D721Med (cell line): ENCODE measurements at places on chromosomes 1 and 21.

DNA sequence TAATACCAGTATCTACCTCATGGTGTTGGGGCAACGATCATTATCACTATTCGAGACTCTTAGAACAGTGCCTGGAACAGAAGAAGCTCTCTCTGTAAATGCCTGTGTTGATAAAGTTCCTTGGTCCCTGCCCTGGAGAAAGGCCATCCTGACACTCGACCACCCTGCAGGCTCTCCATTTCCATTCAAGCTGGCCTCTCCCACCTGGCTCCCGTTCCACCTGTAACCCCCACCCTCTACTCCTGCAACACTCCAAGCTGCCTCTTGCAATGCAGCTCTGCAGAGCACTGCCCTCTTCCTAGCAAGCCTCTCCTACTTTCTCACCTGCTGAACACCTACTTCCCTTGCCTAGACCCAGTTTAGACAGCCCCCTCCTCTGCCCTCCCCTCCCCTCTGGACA lies 6.1 kb downstream of the SPOCD1 start:
- DNase-seq, result no peak

- DNase-seq, result no peak
Measured at GRCh38 chr1:159211331-159212136, 6.9 kb downstream of the ACKR1 start.

DNA sequence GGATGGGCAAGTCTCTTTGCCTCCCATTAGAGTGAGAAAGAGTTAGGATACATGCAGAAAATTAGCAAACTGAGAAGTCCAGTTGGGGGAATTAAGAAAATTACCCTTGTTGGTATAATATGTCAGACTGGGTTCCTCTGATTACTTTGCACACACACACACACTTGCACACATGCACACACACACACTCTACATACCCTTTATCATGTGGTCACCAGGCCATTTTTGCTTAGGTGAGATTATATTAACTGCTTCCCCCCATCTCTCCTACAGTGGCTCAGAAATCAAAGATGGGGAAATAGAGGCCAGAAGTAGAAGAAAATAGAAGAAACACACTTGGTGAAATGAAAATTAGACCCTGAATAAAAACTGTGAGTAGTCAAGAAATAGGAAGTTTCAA lies 917 bp upstream of the LIX1L start:
- DNase-seq, result no peak

GRCh38 chr1:67850151-67850551 lies 16.9 kb upstream of the GNG12 start:
- no peak for DNase-seq

DNA sequence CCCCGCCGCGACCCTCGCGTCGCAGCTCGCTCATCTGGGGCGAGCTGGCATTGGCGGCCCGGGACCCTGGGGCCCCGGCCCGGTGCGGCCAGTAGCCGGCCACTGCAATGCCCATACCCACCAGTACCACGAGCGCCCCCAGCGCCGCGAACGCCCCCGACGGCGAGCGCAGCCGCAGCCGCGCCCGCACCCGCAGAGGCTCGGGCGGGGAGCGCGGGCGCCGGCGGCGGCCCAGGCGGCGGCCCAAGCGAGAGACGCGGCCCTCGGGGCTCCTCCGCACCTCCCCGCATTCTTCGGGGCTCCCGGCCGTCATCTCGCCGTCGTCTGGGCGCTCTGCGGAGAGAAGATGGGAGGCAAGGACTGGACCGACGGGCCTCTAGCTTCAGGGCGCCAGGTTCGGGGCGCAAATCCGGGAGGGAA lies 2.2 kb downstream of the TMEM200B start:
- no peak for DNase-seq

DNA sequence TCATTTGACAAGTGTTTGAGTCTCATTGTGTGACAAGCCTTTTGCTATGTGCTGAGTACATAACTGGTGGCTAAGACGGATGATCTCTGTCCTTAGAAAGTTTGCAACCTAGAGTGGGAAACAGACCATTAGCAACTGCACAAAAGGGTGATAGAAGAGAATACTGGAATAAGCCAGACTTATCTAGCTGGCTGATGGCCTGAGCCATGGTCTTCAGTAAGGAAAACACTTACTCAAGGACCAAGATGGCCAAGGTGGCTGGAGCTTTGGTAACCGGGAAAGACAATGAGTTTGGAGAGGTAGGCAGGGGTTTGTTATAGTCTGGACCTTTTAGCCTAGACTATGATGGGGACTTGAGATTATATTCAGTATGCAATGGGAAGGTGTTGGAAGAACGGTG lies 1.6 kb upstream of the TAF12 start:
- no peak for DNase-seq

GRCh38 chr1:116508085-116508983 lies 62.5 kb downstream of the CD58 start:
- no peak for DNase-seq

DNA sequence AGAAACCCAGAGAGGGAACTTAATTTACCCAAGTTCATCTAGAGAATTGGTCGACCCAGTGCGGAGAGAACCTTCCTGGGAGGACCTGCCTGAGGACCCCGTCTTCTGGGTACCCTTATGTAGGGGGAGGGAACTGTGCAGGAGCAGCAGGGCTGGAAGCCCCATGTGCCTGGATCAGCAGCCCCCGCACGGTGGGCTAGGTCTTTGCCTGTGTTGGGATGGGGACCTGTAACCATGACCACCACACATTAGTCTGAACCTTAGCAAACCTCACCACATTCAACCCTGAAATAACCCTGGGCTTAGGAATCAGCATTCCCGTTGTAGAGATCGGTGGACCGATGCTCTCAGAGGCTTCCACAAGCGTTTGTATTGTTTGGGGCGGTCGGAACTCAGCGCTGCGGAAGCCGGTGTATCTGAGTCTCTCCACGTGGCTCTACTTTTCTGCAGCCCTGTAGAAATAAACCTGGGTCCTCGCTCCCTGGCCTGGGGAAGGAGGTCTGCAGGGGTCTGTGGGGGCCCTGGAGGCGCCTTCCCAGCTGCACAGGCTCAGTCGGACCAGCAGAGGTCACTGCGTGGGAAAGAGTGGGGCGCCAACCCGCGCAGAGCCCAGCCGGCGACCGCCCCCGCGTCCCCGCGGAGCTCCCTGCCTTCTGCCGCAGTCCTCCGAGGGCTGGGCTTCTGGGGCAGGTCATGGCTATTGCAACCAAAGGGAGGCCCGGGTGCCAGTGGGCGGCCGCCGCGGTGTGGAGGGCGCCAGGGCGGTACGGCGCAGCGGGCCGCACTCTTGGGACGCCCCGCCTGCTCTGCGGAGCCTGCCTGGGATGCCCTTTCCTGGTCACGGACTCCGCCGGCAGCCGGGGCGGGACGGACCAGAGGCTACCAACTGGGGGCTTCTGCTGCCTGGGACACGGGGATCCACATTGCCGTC lies 36.2 kb upstream of the KCNA10 start:
- no peak for DNase-seq

DNA sequence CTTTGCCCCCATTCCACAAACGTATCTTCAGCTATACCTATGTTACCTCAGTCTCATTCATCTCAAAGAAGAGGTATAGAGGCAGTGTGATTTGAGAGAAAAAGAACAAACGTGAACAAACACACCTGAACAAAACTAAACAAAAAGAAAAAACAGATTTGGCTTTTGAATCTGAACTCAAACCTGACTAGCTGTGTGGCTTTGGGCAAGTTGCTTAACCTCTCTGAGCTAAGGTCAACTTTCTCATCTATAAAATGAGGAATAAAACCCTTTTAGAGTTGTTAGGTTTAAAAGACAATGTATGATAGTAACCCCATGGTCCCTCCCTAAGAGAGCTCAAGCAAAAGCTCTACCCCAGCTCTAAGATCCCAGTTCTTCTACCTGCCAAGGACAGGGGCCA lies 73.5 kb downstream of the ZNF648 start:
- DNase-seq, result no peak

DNA sequence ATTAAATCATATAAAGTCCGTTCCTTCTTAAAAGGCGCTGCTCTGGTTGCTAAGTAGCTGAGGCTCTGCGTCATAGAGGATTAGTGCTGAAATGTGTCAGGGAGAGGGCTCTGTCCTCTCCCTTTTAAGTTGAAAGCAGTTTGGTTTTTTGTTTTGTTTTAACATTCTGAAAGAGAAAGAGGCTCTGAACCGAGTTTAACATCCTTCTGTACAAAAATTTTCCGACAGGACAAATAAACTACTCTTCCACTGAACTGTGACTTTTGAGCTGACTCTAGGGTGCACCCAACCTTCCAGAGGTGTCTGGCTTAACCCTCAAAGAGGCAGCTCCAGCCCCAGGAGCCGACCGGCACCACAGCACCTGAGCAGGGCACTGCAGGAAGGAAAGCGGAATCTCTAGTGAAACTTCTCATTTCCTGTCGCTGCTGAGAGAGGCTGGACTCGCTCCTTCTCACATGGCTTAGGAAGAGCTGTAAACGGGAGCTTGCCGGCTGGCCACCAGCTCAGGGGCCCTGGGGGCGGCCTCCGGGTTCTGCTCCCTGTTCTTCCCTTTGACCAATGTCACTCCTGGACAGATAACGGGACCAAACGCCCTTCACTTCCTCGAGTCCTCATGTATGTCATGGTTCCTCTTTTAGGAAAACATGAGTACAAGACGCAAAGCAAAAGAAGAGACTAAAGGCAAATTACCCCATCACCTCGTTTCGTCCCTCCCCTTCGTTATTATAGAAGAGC lies 1.2 kb downstream of the VAV3 start:
- no peak for DNase-seq

- no peak for DNase-seq
Measured at GRCh38 chr1:81408419-81408818, 392.3 kb upstream of the ADGRL2 start.

DNA sequence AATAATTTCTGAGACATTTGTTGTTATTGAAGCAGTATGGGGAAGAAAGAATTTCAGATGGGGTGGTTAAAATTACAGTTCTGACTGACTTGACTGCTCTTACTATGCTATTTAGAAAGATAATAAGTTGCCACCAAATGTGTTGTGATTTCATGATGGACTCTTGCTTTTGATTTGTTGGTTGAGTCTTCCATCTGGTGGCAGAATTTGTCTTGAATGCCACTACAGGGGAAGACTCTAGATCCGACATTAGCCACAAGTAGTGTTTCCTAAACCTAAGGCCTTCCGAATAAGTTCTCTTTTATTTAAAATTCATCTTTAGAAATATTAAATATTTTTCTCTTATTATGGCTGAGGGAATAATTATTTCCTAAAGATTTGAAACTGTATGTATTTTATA lies 190.9 kb upstream of the ADGRL4 start:
- DNase-seq, result no peak

DNA sequence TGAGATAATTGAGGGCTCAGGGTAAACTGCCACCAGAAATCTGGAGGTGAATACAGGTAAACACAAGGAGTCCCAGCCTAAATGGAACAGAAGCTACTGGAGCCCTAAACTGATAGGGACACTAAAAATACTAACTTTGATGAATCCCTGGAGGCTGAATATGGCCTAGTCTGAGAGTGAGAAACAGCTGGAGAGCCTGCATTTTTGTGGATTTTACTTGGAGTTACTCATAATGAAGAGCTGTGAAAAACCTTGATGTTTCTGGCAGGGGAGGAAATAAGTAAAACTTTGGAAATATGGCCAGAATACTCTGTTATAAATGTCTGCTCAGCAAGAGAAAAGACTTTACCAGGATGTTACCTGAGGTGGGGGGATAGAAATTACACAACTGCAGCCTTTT lies 164.4 kb downstream of the LIPI start:
- no peak for DNase-seq

- DNase-seq, result peak; percentile 92
Measured at GRCh38 chr1:212665241-212666115, 34.2 kb downstream of the BATF3 start.

DNA sequence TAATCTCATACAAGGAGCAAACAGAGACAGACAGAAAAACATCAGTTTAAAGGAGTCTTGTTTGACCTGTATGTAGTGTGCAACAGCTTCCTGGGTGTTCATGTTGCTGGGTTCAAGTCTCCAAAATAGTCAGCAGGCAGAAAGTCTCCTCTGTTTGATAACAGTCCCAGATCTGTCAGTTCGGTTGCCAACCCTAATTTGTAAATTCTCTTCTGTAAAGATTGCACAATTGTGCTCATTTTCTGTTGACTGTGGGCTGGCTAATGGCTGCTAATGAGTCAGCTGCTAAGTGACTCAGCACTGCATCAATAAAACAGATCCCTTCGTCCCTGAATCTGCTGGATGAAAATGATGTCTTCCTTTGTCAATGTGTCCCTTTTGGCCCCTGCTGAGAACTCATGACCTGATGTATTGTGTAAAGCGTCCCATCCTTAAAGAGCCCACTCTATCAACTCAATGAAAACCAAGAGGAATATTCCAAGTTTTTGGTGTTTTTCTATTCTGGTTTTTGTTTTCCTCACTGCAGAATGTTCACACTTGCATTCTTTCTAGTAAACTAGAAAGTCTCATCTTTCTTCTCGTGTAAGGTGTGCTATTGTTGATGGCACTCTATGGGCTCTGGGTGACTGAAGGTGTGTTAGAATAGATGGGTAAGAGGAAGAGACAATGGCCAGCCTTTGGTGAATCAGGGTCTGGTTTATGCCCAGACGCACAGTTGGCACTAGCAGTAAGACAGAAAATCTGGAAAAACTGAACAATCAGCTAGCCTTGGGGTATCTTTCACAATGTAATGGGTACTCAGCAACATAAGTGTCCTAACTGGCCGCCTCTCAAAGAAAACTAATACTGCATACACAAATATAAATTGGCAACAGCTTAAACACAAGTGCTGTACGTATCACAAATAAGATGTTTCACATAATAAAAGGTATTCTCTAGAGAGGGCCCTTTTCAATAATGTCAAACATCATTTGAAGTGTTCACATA lies 75.1 kb upstream of the SIPA1L2 start:
- DNase-seq, result no peak

DNA sequence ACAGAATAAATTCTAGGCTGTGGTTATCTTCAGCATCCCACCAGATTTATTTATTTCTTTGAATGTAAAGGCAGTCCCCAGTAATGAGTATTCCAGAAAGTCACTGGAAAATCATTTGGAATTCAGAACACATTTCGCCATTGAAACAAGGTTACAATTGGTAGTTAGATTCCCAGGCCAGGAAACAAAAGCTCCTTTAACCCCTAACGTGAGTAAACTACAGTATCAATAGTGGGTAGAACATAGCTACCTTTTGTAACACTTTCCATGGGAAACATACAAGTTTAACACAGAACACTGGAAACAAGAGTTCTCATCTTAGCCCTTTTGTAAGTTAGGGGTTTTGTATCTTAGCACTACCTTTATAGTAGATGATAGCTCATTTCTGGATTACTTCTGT lies 53.4 kb upstream of the BMP8A start:
- DNase-seq, result no peak

GRCh38 chr1:66258404-66259105 lies 275.4 kb upstream of the SGIP1 start:
- no peak for DNase-seq

GRCh38 chr1:185474440-185475149 lies 157.6 kb upstream of the IVNS1ABP start:
- DNase-seq, result no peak

GRCh38 chr1:246565751-246566127 lies 322 bp downstream of the TFB2M start:
- DNase-seq, result no peak

GRCh38 chr1:42941640-42942330 lies 16.9 kb downstream of the SLC2A1 start:
- DNase-seq, result no peak
